ENCODE measurements at places on chromosomes 7 and 10. TPM values are rescaled to one million over a fixed set of nuclear protein-coding genes. Genes with fewer than 3 reads are reported as not detected.

GRCh38 chr7:124255041-124255655 lies 222.3 kb upstream of the TMEM229A start:
- DNase-seq = no peak

- no peak for DNase-seq
Observed at GRCh38 chr7:29487424-29487823, 76.2 kb upstream of the PRR15 start.

Gene FXYD4
- total RNA-seq = not detected

Gene NUTM2A
- 1.2 TPM for total RNA-seq

Gene TRIM74
- total RNA-seq = not detected

- no peak for DNase-seq
Observed at GRCh38 chr10:124626759-124627380, 117.3 kb downstream of the FAM53B start.

DNA sequence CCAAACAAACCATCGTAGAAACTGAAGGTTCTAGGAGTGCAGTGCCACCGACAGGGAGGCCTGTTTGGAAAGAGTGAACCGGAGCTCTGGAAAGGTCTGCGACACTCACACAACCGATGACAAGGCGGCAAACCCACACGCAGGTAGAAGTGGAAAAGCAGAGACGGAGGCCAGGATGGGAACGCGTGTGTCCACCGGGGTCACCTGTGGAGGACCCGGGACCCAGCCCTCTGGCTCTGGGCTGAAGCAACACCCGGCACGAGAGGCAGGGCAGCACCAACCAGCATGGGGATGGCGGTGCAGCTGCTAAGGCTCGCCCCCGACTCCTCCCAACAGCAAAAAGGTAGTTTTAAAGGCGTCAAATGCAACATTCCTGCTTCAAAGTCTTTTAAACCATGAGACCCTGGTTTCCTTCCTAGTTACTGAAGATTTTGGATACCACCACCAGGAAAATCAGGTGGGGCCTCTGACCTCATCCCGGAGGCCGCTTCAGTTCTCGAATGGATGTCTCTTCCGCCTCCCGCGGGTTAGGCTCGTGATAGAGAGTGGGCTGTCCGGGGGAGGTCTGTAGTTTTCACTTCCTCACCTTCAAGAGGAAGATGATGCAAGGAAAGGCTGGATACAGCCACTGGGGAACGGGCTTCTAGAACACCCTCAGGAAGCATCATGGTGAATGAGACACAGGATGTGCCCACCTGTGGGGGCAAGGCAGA lies 115.5 kb downstream of the SMURF1 start:
- DNase-seq = no peak

DNA sequence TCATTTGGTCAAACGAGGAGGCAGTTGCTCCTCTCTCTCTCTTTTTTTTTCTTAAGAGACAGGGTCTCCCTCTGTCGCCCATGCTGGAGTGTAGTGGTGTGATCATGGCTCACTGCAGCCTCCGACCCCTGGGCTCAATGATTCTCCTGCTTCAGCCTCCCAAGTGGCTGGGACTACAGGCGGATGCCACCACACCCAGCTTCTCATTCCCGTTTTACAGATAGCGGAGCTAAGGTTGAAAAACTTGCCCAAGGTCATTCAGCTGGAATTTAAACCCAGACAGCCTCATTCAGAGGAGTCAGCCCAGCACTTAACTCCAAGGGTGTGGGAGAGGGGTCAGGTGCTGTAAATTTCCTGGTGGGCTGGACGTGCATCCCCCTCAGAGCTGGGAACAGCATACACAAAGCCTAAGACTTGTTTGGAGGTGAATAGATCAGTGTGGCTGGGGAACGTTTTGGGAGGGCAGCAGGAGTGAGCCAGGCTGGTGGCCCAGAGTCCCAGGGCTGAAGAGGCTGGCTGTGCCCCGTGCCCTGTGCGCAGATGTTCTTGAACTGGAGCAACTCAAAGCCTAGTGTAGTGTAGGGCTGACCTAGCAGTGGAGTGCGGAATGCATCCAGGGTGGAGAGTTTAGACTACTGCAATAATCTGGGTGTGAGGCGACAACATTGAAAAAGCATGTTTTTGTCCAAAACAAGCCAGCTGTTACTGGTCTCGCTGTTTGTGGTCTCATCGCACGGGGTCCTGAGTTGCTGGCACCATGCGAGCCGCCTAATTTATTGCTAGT lies 2.3 kb downstream of the HTRA1 start:
- DNase-seq = no peak

- DNase-seq = no peak
Observed at GRCh38 chr10:71228875-71229675, 16.7 kb downstream of the UNC5B start.

- no peak for DNase-seq
Observed at GRCh38 chr7:38840736-38841460, 68.1 kb downstream of the VPS41 start.

Gene PRR15
- total RNA-seq = 0.30 TPM

Gene SEMA4G
- 9.9 TPM for total RNA-seq

DNA sequence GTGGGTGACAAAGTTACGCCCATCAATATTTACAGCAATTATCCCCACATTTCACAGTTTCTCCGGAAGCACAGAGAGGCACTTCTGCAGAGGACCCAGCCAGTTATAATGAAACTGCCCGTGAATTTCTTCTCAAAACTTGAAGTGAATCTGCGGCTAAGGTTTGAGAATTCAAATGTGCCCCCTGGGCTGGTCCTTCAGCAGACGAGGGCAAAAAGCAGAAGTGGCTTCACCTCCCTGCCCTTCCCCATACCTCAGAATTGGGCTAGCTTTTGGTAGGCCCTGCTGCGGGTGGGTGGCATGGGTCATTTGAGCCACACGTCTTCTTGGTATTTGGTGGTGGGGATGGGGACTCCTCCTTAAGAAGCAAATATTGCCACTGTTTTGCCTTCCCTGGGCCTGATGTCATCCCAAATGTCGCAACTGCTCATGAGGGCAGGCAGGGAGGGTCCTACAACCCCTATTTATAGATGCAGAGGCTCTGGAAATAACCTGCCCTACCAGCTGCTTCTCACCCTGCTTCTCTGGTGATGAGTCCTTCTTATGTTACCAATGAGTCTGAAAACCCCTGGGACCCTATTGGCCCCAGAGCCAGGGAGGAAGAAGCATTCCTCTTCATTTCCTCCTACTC lies 16.6 kb upstream of the WDFY4 start:
- DNase-seq = no peak

DNA sequence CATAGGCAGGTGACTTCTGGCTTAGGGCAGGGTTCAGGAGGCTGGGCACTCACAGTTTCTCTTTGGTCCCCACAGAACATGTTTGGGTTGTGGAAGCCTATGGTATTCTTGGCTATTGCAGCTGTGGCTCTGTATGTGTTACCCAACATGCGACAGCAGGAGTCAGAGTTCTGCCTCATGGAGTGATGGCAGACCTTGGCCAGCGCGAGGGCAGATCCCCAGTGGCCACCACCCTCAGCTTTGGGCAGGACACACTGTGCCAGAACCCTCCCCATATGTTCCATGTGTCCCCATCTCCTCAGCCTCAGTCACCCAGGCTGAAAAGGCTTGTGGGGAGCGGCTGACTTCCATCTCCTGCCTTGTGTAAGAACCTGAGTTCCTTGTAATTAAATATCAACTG lies 8.5 kb upstream of the FLNC start:
- no peak for DNase-seq

- no peak for DNase-seq
Observed at GRCh38 chr10:13062803-13063202, 37.2 kb upstream of the OPTN start.

- DNase-seq = no peak
Observed at GRCh38 chr7:78037603-78038002, 239.0 kb downstream of the PHTF2 start.

DNA sequence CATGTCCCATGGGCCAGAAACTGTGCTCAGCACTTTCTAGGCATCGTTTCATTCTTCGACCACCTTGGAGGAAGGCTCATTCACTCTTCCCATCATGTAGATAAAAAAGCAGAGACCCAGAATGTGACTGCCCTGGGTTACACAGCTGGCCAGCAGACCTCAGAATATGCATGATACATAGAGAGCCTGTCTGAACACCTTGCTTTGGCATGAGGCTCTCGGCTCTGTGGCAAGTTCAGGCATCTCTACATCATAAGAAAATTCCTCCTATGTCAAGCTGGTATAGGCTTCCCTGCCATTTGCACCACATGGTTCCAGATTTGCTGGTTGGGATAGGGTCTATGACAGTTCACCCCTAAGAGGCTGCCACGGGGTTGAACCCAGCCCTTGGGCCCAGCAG lies 134.1 kb downstream of the CDH23 start:
- no peak for DNase-seq
